ENCODE measurements at places on chromosomes 7 and 10. TPM values are rescaled to one million over a fixed set of nuclear protein-coding genes. Genes with fewer than 3 reads are reported as not detected.

The ORC5 gene
- total RNA-seq = 14.7 TPM

The MORN4 gene
- 31.4 TPM for total RNA-seq

The TMEM236 gene
- total RNA-seq = 0.07 TPM

The SCIN gene
- not detected for total RNA-seq

The CXCL12 gene
- total RNA-seq = 2.2 TPM

The OPALIN gene
- not detected for total RNA-seq

The GLI3 gene
- 2.9 TPM for total RNA-seq

The WNT8B gene
- not detected for total RNA-seq

The SYT15 gene
- 2.5 TPM for total RNA-seq

The KCNH2 gene
- total RNA-seq = 73.7 TPM

Data from glutamatergic neuron (in vitro differentiated cells).